ENCODE measurements at places on chromosomes 4 and X.

- DNase-seq: no peak
Observed at GRCh38 chrX:139008185-139008584, 296.7 kb upstream of the FGF13 start.

- DNase-seq: no peak
Observed at GRCh38 chr4:171473155-171473554, 340.0 kb upstream of the GALNTL6 start.

DNA sequence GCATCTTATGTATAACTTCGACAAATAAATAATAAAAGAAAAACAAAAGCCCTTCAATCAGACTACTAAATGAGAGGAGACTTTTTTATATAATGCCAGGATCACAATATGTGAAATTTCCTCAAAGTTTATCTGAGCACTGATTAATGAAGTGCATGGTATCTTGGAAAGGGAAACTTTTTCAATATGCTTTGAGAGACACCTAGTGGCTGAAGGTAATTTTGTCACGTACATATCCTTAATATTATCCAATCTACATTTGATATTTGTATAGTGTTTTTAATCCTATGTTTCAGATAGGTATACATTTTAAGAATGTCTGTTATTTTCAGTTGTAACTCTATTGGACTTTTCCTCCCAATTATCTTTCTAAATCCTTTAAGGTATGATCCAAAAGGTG is 146.8 kb downstream of the KLHL4 start:
- DNase-seq: peak; percentile 3

- DNase-seq: no peak
Observed at GRCh38 chrX:71542825-71543224, 9.9 kb downstream of the OGT start.

DNA sequence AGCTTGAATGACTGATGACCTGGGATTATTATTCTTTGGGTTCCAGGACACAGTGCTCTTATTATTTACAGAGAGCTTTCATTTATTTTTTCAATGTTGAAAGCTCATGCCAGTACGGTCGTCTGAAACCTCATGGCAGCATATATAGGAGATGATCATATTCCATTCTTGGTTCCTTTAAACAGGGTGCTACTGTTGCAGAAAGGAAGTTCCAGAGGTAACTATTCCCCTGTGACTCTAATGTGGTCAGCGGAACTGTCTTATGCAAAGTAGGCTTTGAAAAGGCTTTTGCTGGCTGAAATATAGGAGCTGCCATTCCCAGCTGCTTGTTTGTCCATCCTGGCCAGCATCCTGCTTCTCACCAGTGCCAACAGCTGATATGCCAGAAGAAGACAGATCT is 208.3 kb upstream of the LEF1 start:
- DNase-seq: no peak

DNA sequence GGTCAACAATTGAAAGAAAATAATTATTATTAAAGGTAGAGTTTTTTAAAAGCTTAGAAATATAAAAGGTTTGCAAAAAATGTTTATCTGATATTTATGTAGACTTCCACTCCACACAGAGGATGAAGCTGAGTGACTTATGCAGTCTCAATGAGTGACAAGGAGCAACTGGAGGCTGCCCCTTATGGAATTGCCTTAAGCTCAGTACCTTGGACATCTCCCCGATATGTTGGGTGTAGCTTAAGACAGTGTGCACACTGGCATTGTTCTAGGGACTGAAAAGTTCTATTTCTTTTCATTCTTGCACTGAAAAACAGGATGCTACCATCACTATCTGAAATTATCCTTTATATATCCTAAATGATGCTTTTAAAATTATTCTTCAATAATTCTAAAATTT is 292.1 kb downstream of the PRDM5 start:
- DNase-seq: no peak

GRCh38 chrX:22689290-22689689 is 310.5 kb upstream of the DDX53 start:
- DNase-seq: no peak
